Astrocyte of the spinal cord (primary cell): ENCODE measurements at places on chromosomes 7 and 10.
A peak's percentile ranks its signal among the peaks of the same experiment; 100 is the strongest.

- DNase-seq, result no peak
Measured at GRCh38 chr10:42380926-42381547, 257.3 kb downstream of the ZNF33B start.

DNA sequence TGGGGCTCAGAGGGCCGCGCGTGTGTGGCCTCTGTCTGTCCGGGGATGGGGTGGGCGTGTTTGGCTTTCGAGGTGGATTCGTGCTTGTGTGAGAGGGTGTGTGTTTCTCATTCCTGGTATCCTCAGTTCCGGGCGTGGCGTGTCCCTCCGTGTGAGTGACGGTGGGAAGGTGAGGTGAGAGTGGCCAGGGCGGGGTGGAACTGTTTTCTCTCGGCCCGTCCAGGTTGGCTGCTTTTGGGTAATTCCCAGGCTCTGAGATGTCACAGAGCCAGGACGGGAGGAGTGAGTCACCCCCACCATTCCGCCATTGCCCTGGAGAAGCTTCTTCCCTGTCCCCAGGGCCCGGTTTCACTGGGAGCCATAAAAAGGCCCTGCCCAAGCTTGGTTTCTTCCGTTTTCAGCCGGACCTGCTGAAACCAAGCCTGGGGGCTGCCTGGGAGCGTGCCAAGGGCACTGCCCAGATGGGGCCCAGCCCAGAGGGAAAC lies 21.3 kb upstream of the CLDN4 start:
- DNase-seq, result no peak

GRCh38 chr10:51075873-51076229 lies 1.6 kb downstream of the PRKG1 start:
- no peak for DNase-seq

GRCh38 chr10:5963071-5963470 lies 14.3 kb downstream of the IL15RA start:
- DNase-seq, result no peak

DNA sequence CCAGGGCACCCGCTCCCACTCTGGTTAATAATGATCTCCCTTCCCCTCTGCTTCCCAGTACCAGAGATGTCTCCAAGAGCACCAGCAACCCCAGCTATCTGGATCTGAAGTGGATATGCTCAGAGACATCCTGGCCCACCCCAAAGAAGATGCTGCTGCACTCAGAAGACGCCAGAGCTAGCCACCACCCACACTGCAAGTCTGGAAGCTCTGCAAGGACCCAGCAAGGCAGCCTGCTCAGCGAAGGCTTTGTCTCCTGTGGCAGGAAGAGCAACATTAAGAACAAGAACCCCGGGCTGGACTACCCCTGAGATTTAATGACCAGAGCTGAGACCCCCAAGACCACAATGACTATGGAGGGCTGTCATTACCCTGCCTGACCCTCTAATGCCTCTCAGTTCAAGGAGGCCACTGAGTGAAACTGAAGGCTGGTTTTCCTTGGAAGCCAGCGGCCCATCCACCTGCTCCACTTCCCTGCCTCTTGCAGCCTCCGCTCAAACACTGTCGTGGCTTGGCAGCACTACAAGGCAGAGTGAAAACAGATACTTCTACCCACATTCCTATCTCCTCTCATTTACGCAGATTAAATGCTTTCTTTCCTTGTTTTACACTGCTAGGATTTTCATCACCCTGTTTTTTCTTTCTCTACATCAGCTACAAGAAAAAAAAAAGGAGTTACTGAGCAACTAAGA lies 202.2 kb downstream of the SNX10 start:
- no peak for DNase-seq

- DNase-seq, result peak; percentile 36
Measured at GRCh38 chr10:23063045-23063972, 32.1 kb upstream of the MSRB2 start.

DNA sequence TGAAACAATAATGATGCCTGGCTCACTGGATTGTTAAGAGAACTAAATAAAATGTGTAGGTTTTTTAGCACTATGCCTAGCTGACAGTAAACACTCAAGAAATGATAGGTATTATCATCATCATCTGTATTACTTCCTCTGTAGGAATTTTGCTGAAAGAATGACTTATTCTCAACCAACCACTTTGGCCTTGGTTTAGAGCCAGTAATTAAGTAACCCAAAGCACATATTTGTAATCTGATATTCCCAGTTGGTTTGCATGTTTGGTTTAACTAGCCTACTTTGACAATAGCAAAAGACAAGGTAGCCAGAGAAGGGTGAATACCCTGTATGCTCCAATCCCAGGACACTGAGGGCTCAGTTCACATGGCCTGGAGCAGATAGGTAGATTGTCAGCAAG lies 34.4 kb downstream of the BCAP29 start:
- DNase-seq, result peak; percentile 61

DNA sequence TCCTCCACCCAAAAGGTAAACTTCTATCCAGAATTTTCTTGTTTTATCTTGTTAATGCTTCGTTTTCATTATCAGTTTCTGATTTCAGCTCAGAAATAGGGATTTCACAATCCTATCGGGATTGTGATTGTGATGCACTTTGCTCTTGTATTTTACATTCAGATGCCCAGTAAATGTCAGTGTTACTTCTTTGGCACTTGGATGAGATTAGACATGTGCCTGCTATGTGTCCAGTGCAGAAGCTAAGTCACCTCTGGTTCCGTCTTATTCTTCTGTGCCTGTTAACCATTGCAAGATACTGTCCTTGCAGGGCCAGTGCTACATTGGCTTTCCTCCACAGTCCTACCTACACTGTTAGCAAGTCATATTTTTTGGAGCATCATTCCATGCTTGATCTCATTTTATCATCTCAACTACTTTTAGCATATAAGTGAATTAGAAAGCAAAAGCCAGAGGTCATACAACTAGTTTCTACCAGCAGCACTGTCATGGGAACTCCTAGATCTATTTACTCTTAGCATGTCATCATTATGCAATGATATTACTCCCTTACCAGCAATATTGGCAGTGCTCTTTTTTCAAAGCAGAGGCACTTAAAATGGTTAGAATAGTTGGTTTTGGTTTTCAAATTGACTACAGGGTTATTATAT lies 26.7 kb downstream of the ZNF277 start:
- DNase-seq, result no peak

DNA sequence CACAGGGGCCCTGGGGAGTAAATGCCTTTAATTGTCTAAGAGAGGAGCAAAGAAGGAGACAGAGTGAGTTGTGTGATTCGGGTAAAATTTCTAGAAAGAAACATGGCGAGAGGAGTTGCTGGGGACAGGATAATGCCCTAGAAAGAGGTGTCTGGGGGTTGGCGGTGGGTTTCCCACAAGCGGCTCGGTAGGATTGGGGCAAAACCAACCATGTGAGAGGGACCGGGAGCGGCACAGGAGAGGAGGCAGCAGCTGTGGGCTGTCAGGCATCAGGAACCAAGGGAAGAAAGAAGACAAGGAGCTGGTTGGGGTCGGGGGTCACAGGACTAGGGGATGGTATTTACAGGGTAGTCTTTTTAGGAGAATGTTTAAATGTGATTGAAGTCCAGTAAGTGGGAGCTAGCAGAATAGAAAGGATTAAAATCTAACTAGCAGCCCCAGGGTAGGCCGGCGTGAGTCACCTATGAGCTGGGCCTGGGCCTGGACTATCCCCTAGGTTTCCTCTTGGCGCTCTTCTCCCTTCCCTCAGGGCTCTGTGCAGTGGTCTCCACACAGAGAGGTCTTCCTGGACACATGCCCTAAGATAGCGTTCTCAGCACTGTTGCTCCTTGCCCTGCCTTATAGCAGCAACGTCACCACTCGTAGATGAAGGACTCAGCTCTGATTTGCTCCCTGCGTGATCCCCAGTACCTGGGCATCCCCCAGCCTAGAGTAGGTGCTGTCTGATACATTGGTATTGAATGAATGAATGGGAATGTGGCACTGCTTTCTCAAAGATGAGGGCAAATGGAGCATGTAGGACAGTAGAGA lies 32.6 kb downstream of the IKZF1 start:
- DNase-seq, result no peak

DNA sequence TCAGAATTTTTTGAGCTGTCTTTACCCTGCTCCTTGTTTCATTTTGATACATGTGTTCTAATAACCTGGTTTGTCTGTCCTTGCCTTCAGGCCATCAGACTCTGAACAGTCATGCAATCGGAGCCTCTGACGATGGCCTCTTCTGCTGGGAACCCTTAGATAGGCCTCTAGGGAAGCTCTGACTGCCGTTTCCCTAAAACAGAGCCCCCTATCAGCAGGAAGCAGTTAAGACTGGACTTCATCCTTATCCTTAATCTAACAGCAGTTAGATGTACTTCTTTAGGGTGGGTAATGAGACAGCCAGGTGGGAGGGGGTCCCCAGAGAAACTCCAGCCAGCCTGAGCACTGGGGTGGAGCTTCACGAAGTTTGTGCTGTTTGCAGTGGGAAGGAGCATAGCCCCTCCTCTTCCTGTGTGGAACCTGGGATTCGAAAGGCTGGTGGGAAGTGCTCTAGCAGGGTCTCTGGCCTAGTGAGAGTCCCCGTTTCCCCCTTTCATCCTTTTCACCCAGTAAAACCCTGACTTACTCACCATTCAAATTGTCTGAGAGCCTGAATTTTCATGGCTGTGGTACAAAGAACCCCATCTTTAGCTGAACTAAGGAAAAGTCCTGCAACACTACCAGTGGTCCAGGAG lies 28.4 kb upstream of the SORCS3 start:
- no peak for DNase-seq
